ENCODE measurements at places on chromosomes 5 and 9. TPM values are rescaled to one million over a fixed set of nuclear protein-coding genes. Genes with fewer than 3 reads are reported as not detected.

- no peak for DNase-seq
Measured at GRCh38 chr5:125401724-125402622, 655.5 kb upstream of the ZNF608 start.

The CAVIN4 gene
- total RNA-seq: 0.21 TPM

- DNase-seq: no peak
Measured at GRCh38 chr5:51484326-51484725, 101.1 kb downstream of the ISL1 start.

- DNase-seq: no peak
Measured at GRCh38 chr5:157280927-157281326, 15.0 kb downstream of the CYFIP2 start.

The LRRTM2 gene
- total RNA-seq: 1.9 TPM
